ENCODE measurements at places on chromosomes 3 and 15. TPM values are rescaled to one million over a fixed set of nuclear protein-coding genes. Genes with fewer than 3 reads are reported as not detected.

MYLK gene
- 168 TPM for total RNA-seq

SFMBT1 gene
- total RNA-seq = 10.0 TPM

LRTM1 gene
- total RNA-seq = not detected

ZNF710 gene
- 6.8 TPM for total RNA-seq

MPI gene
- total RNA-seq = 55.6 TPM

CCDC13 gene
- total RNA-seq = 1.4 TPM

CCR9 gene
- total RNA-seq = 0.24 TPM

LMLN gene
- 8.7 TPM for total RNA-seq

SHF gene
- 35.5 TPM for total RNA-seq

GPR27 gene
- total RNA-seq = 6.1 TPM

- DNase-seq = no peak
- no peaks in the 10 kb centered on the region for H3K27me3 ChIP-seq
- no peak overlapping the region for H3K4me3 ChIP-seq
- H3K27ac ChIP-seq = no peak overlapping the region
- no peaks in the 10 kb centered on the region for H3K4me1 ChIP-seq
Observed at GRCh38 chr15:44023176-44023575, 171.9 kb downstream of the FRMD5 start.

GRCh38 chr15:60385620-60386552, 11.9 kb downstream of the ANXA2 start:
- no peak overlapping the region for H3K27ac ChIP-seq
- no peak for DNase-seq
- H3K4me3 ChIP-seq = no peak overlapping the region
- H3K36me3 ChIP-seq = no peaks in the 10 kb centered on the region
- H3K27me3 ChIP-seq = no peaks in the 10 kb centered on the region

DNA sequence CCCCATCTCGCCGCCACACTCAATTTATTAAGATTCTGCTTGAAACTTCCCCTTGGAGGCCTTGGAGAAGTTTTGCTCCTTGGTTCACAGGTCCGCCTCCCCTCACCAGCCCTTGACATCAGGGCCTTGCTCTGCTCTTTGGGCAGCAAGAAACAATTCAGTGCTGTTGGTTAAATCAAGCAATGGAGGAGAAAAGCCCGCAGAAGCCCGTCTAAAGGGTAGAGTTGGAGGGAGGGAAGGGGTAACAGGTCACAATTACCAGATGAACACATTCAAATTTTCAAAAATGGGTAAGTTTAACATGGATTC, 429 bp downstream of the PARP9 start:
- H3K27ac ChIP-seq = peak overlapping the region; percentile 93
- DNase-seq = peak; percentile 31
- H3K4me1 ChIP-seq = peaks cover 5% of the 10 kb centered on the region
- H3K36me3 ChIP-seq = no peaks in the 10 kb centered on the region

GRCh38 chr3:6449099-6449498, 411.8 kb upstream of the GRM7 start:
- no peaks in the 10 kb centered on the region for H3K4me1 ChIP-seq
- DNase-seq = no peak
- no peaks in the 10 kb centered on the region for H3K27me3 ChIP-seq
- H3K36me3 ChIP-seq = no peaks in the 10 kb centered on the region
- H3K4me3 ChIP-seq = no peak overlapping the region

GRCh38 chr3:24519368-24520100, 24.9 kb upstream of the THRB start:
- peaks cover 6% of the 10 kb centered on the region for H3K4me1 ChIP-seq
- no peak for DNase-seq
- H3K36me3 ChIP-seq = no peaks in the 10 kb centered on the region
- H3K27ac ChIP-seq = no peak overlapping the region
- H3K27me3 ChIP-seq = no peaks in the 10 kb centered on the region
- no peak overlapping the region for H3K4me3 ChIP-seq

GRCh38 chr3:195450731-195451229, 8.0 kb upstream of the ACAP2 start:
- no peak overlapping the region for H3K4me3 ChIP-seq
- H3K4me1 ChIP-seq = peaks cover 7% of the 10 kb centered on the region
- H3K27ac ChIP-seq = no peak overlapping the region
- H3K27me3 ChIP-seq = no peaks in the 10 kb centered on the region
- DNase-seq = peak; percentile 78
- no peaks in the 10 kb centered on the region for H3K36me3 ChIP-seq

DNA sequence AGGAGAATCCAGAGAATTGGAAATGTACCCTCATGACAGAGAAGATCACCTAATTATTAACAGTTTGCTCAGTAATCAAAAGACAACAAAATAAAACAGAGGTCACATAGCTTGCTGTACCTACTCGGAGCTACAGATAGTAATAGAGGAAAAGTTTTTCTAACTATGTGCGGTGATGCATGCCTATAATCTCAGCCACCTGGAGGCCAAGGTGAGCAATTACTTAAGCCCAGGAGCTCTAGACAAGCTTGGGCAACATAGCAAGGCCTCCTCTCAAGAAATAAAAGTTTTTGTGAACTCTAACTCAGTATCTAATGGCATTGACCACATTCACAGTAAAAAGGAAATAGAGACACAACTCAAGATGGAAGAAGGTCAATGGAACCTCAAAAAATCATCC, 243.6 kb downstream of the ATP8B4 start:
- H3K27me3 ChIP-seq = no peaks in the 10 kb centered on the region
- H3K4me3 ChIP-seq = no peak overlapping the region
- no peak overlapping the region for H3K27ac ChIP-seq
- peaks cover 22% of the 10 kb centered on the region for H3K4me1 ChIP-seq
- DNase-seq = no peak

DNA sequence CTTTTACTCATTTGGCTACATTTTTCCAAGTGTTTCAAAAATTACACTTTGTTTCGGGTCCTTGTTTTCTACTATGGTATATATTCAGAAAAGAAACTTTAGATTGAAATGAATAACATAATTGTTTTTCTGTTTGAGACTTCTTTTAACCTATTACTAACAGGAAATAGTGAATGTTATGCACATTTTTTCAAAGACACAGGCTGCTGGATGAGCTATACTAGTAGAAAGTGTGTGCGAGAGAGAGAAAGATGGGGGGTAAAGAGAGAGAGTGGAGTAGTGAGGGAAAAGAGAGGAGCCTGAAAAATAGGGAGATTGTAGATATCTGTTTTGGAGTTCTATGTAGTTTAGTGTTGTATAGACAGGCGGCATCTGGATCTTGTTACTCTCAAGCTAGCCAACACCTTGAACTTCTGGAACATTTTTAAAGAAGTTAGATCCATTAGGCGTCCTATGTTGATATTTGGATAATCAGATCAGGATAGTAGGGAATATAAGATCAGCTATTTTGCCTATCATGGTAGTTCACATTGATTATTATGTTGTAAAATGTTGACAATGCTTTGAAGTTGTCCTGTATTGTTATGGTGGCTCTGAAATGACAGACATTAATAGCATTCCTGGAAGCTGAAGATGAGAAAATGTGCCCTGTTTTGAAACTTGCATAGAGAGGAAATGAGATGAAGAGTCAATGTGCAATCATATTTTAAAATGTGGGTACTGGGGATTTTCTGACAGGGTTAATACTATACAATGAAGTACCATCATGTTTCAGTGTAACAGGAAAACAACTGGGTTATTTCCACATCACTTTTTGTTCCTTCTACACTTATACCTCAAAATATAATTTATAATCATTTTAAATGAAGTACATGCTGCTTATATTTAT, 2.6 kb downstream of the RBMS3 start:
- peaks cover 7% of the 10 kb centered on the region for H3K4me1 ChIP-seq
- peak overlapping the region; percentile 53 for H3K4me3 ChIP-seq
- peak overlapping the region; percentile 79 for H3K27ac ChIP-seq
- no peaks in the 10 kb centered on the region for H3K36me3 ChIP-seq
- no peak for DNase-seq
- H3K27me3 ChIP-seq = no peaks in the 10 kb centered on the region

GRCh38 chr3:114481113-114481512, 187.3 kb downstream of the TIGIT start:
- no peak for DNase-seq
- no peaks in the 10 kb centered on the region for H3K4me1 ChIP-seq
- H3K36me3 ChIP-seq = no peaks in the 10 kb centered on the region
- H3K27me3 ChIP-seq = no peaks in the 10 kb centered on the region
- H3K27ac ChIP-seq = no peak overlapping the region
- no peak overlapping the region for H3K4me3 ChIP-seq

GRCh38 chr3:98972155-98972554, 70.7 kb upstream of the DCBLD2 start:
- no peak overlapping the region for H3K27ac ChIP-seq
- no peaks in the 10 kb centered on the region for H3K36me3 ChIP-seq
- no peaks in the 10 kb centered on the region for H3K4me1 ChIP-seq

- no peaks in the 10 kb centered on the region for H3K36me3 ChIP-seq
- no peak overlapping the region for H3K27ac ChIP-seq
- H3K4me3 ChIP-seq = no peak overlapping the region
- no peak for DNase-seq
- peaks cover 9% of the 10 kb centered on the region for H3K4me1 ChIP-seq
- no peaks in the 10 kb centered on the region for H3K27me3 ChIP-seq
Observed at GRCh38 chr15:40111888-40112287, 3.2 kb upstream of the BMF start.

- DNase-seq = no peak
- no peak overlapping the region for H3K4me3 ChIP-seq
Observed at GRCh38 chr15:33157371-33158037, 37.0 kb downstream of the FMN1 start.

DNA sequence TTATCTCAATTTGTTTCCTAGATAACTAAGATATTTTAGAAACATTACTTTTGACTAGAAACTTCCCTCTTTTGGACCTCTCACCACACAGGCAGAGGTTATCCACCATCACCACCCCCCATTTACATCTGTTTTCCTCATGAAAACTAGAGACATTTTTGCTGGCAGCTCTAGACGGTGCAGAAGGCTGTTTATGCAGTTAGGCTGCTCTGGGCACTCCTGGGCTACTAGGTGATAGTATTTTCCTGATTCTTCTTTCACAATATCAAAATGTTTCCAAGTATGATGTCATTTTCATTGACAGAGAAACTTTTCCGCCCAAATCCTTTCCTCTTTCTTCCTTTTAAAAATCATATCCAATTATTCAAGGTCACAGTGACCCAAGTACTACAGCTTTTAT, 67.1 kb downstream of the PLOD2 start:
- no peak for DNase-seq
- H3K27ac ChIP-seq = no peak overlapping the region
- H3K36me3 ChIP-seq = no peaks in the 10 kb centered on the region
- H3K4me1 ChIP-seq = peaks cover 2% of the 10 kb centered on the region
- no peaks in the 10 kb centered on the region for H3K27me3 ChIP-seq
- H3K4me3 ChIP-seq = no peak overlapping the region

- no peak overlapping the region for H3K4me3 ChIP-seq
- no peaks in the 10 kb centered on the region for H3K27me3 ChIP-seq
- no peaks in the 10 kb centered on the region for H3K36me3 ChIP-seq
- no peaks in the 10 kb centered on the region for H3K4me1 ChIP-seq
Observed at GRCh38 chr3:48546203-48546829, 10.3 kb downstream of the PFKFB4 start.

DNA sequence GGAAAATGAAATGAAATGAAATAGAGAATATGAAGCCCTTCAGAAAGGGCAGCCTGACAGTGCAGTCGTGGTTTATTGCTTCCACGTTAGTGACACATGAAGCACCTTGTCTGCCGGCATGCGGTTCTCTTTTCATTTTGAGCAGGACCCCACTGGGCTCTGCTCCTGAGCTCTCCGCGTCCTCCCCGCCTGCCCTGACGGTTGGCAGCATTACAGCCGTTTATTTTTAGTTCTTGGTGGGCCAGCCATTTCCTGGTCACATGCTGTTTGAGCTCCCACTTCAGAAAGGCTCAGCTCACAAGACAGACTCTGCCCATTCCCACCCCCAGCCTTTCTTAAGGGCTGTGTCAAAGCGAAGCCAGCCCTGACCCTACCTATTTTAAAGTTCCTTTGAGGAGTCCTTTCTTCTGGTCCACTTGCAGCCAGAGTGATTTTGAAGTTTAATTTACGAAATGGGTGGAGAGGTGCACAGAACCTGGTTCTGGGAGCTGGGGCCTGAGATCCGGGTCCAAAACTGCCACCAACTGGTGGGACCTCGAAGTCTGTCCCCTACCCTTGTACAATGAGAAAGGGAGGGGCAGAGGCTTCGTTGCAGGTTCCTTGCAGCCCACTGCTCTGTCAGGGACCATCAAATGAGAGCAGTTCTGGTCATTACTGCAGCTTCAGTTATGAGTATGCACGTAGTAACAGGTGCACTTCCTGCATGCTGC, 60.1 kb downstream of the MGLL start:
- no peak for DNase-seq
- no peak overlapping the region for H3K27ac ChIP-seq
- H3K4me3 ChIP-seq = no peak overlapping the region
- H3K27me3 ChIP-seq = no peaks in the 10 kb centered on the region
- peaks cover 7% of the 10 kb centered on the region for H3K4me1 ChIP-seq

- H3K4me3 ChIP-seq = no peak overlapping the region
- H3K4me1 ChIP-seq = no peaks in the 10 kb centered on the region
- no peak for DNase-seq
Observed at GRCh38 chr3:149215515-149215914, 6.1 kb downstream of the CP start.

DNA sequence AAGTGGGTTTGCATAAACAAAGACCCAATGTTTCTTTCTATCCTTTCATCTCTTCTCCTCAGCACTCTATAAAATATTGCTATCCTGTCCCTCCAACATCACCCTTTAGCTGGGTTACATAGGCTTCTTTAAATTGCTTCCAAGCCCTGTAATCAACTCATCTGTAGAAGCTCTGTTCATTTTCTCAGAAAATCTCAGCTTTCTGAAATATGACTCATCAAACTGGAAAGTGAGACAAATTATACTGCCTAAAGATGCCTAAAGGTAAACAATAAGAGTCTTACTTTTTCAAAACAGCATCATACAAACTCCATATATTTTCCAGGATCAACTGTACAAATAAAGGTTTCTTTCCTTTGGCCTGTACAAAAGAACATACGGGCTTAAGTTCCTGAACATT, 33.8 kb downstream of the EFL1 start:
- H3K4me3 ChIP-seq = no peak overlapping the region
- no peaks in the 10 kb centered on the region for H3K36me3 ChIP-seq
- no peaks in the 10 kb centered on the region for H3K27me3 ChIP-seq
- H3K4me1 ChIP-seq = no peaks in the 10 kb centered on the region
- H3K27ac ChIP-seq = no peak overlapping the region

DNA sequence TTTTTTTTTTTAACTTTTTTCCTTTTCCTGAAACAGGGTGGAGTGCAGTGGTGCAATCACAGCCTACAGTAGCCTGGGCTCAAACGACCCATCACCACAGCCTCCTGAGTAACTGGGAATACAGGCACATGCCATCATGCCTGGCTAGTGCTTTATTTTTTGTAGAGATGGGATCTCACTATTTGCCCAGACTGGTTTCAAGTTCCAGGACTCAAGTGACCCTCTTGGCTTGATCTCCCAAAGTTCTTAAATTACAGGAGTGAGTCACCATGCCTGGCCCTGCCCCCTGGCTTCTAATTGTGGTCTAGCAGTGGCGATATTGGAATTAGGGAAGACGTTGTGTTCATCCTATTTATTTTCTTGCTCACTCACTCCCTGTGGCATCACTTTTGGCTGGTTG, 1138.4 kb downstream of the SI start:
- DNase-seq = no peak
- H3K4me3 ChIP-seq = no peak overlapping the region
- H3K27ac ChIP-seq = no peak overlapping the region
- no peaks in the 10 kb centered on the region for H3K36me3 ChIP-seq
- no peaks in the 10 kb centered on the region for H3K4me1 ChIP-seq
- no peaks in the 10 kb centered on the region for H3K27me3 ChIP-seq

All from ovary (tissue), 10 donors.